ENCODE measurements at places on chromosomes 1 and 21.

GRCh38 chr1:155127105-155127966 is at the start of gene EFNA1:
Gene EFNA1 (plus strand): TSS chr1:155127876. CDS start chr1:155127978, 102 bp downstream.
- DNase-seq = no peak

GRCh38 chr1:36457691-36458090 is 6.5 kb downstream of the MRPS15 start:
- peak; percentile 53 for DNase-seq

DNA sequence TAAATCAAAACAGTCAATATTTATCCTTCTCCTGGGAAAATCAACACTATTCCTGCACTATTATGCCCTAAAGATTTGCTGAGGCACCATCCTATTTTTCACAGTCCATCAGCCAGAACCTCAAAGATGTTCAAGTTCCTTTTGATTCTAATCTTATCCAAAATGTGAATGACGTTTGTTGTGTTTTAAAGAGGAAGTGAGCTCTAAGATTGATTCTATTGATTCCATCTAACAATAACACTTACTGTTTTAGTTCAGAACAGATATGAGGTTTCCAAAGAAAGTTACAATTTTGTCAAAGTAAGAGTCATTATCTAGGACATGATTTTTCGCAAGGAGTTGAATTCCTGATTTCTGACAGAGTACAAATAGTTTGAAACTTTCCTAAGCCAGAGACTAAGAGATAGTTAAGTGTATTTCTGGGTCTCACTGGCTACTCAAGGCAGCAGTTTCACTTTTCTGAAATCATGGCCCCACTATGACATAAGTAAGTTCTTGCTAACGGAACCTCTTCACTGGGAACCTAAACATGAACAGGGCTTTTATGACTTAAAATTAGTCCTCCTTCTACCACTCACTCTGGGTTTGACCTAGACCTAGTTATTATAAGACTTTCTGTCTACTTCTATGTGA is 84.7 kb downstream of the LHX9 start:
- DNase-seq = no peak

DNA sequence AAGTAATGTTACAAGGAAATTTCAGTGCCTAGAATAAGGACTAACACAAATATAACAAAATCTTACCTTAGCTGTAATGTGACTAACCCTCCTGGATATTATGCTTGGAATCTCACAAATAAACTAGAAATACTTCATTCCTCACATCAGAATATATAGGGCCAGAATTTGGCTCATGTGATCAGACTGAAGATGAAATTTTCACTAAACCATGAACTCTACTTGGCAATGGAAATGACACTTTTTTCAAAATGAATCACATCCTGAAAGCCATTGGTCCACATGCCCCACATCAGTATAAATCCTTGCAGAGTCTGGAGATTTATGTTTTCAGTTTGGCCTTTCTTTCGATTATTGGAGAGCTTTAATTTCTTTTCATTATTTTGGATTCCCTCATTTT is 227.8 kb downstream of the NRIP1 start:
- DNase-seq = no peak

Measured in hematopoietic multipotent progenitor cell (in vitro differentiated cells).